Activated T-cell treated with anti-CD3 and anti-CD28 coated beads, Interleukin-2, amount 50 U/mL, for 72 hours (primary cell): ENCODE measurements at places on chromosomes 7 and 10. TPM values are rescaled to one million over a fixed set of nuclear protein-coding genes. Genes with fewer than 3 reads are reported as not detected.

The MDFIC gene
- 55.2 TPM for total RNA-seq

DNA sequence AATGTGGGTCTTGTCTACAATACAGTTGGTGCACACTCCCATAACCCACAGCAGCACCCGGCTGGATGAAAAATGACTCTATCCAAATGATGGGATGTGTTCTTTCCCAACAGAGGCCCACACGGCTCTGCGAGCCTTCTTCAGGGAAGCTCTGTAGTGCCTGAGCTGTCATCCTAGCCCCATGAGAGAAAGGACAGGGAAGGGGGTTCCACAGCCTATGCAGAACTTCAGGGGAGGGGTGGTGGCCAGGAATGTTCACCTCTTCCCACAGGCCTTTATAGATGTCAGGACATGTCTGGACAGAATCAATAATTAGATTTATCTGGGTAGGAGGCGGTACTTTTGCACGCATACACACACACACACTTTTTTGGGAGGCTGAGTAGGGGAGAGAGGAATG is 109.0 kb downstream of the JCAD start:
- no peak overlapping the region for H3K4me3 ChIP-seq
- peaks cover 9% of the 10 kb centered on the region for H3K27me3 ChIP-seq
- no peak for DNase-seq
- H3K27ac ChIP-seq = no peak overlapping the region

DNA sequence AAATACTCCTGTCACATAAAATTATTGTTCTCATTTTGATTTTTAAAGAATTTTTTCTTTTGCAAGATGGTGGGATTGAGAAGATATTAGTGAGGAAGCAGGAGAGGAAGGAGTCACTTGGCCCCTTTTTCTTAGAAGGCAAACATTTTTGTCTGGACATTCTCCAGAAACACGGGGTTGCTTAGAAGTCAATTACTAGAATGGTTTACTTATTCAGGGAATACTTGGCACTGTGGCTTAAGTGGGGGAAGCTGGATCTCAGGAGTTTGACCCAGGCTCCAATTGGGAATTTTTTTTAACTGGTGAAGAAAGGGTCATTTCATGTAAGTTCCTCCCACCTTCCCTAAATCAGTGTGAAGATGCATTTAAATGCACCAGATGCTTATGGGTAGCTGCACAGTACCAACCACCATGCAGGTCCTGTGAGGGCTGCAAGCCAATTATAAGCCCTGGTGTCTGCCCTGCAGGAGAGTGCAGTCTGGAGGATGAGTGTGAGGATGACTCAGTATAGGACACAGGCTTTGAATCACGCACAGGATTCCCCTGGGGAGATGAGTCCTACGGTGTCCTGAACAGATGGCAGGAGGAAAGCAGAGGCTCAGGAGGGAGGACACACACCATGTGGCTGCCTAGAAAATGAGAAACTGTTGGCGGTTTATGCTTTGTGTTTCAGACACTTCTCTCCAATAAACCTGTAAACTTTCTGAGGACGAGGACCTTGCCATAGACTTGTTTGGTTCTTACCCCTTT is 299.1 kb downstream of the PLXNA4 start:
- DNase-seq = no peak
- no peak overlapping the region for H3K27ac ChIP-seq
- H3K4me3 ChIP-seq = no peak overlapping the region
- H3K27me3 ChIP-seq = peaks cover 24% of the 10 kb centered on the region

The SORBS1 gene
- total RNA-seq = 2.4 TPM

DNA sequence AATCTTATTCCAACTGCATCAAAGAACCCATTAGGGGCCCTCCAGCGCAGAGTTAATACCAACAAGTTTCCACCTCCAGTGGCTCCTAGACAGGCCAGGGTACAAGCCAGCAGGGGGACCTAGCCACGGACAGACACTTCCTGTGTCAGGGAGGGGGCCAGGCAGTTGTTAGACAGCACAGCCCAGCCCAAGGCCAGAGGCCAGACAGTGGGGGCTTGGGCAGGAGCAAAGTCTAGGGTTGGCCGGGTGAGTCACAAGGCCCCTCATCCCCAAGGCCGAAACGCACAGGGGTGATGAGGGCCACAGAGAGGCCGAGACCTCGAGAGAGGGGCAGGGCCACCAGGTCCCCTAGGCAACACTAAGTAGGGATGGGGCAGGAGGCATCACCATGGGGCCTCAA is 19.3 kb upstream of the OPTN start:
- no peaks in the 10 kb centered on the region for H3K4me1 ChIP-seq
- no peak overlapping the region for H3K4me3 ChIP-seq
- peaks cover 19% of the 10 kb centered on the region for H3K36me3 ChIP-seq
- H3K27ac ChIP-seq = no peak overlapping the region
- DNase-seq = no peak

DNA sequence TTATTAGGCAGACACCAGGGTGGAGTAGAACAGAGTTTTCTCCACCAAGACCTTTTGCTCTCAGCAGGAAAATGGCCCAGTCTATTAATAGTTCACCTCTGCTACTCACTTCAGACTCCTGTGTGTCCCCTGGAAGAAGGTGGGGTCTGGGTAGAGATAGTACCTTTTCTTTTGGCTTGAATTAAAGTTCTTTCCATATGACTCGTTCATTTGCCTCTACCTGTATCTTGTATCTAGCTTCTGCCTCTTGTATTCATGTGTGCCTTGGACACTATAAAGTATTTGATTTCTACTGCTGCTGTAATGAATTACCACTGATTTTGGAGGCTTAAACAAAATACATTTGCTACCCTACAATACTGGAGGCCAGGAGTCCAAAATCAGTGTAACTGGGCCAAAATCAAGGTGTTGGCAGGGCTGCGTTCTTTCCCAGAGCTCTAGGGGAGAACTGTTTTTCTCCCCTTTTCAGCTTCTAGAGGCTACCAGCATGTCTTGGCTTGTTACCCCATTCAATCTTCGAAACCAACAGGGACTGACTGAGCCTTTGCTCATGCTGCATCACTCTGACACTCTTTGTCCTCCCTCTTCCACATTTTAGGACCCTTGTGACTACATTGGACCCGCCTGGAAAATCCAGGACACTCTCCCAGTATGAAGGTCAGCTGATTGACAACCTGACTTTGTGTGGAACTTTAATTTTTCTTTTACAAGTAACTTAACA is 155.6 kb upstream of the PRSS58 start:
- H3K4me1 ChIP-seq = peaks cover 7% of the 10 kb centered on the region
- no peak overlapping the region for H3K4me3 ChIP-seq
- no peak overlapping the region for H3K27ac ChIP-seq
- no peaks in the 10 kb centered on the region for H3K36me3 ChIP-seq
